ENCODE measurements at places on chromosomes 7 and 10. TPM values are rescaled to one million over a fixed set of nuclear protein-coding genes. Genes with fewer than 3 reads are reported as not detected.

The NKX2-3 gene
- total RNA-seq = 1.0 TPM

The HECW1 gene
- not detected for total RNA-seq

The CUBN gene
- total RNA-seq = 4.2 TPM

The ECHDC3 gene
- 20.9 TPM for total RNA-seq
